ENCODE measurements at places on chromosomes 16 and 17. TPM values are rescaled to one million over a fixed set of nuclear protein-coding genes. Genes with fewer than 3 reads are reported as not detected.

Gene SCGB1C2
- not detected for polyA plus RNA-seq

GRCh38 chr17:45656527-45657181 is 127.5 kb upstream of the CRHR1 start:
- DNase-seq = no peak

- DNase-seq = no peak
These were observed 3.5 kb upstream of the CDC27 start for GRCh38 chr17:47192554-47192953.

DNA sequence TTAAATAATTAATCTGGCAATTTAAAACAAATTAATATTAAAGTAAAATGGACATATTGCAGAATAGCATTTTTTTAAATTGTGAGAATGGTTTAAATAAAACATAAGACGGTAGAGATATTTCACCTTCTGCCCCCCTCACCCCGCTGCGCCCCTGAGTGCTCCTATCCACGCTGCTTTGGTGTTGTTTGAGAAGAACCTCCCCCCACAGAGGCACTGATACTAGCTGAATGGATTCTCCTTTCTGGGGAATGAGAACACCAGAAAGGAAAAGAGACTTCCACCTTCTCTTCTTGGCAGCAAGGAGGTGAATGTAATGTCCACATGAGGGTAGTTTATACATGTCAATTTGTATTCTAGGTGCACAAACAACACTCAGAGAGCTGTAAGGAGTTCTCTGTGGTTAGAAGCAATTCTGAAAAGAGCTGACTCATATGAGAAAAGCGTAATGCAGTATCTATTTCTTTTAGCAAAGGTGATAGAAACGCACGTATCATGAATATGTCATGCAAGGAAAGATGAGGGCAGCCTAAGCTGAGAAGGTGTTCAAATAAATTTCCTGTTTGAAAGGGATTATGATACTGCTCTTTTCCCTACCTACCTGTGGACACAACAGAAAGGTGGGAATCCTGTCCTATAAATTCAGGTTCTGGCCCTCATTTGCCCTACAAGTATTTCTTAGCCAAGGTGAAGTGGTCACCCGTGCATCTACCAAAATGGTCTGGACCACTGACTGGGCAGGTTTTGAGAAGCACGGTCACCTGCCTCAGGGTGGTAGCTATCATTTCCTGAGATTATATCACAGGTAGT is 126.9 kb downstream of the PARN start:
- no peak for DNase-seq

GRCh38 chr16:69176033-69176800 is 10.7 kb upstream of the SNTB2 start:
- no peak for DNase-seq

Gene RASD1
- 0.92 TPM for polyA plus RNA-seq

DNA sequence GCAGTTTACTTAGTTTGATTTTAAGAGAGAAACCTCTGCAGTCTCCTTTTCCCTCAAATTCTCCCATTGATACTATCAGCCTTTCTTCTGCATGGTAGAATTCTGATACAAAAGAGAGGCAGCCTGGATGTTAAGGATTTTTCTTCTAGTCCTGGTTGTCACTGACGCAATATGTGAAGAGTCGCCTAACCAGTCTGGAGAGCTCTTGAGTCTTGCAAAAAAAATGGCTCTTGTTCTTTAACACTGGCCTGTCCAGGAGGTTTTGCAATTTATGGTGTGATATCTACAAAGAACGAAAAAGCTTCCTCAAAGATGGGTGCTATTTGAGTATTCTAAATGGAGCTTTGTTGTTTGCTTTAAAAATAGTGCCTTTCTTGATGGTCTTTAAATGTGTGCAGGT is 28.9 kb downstream of the COX10 start:
- DNase-seq = no peak

Gene CXCL16
- polyA plus RNA-seq = 14.1 TPM

DNA sequence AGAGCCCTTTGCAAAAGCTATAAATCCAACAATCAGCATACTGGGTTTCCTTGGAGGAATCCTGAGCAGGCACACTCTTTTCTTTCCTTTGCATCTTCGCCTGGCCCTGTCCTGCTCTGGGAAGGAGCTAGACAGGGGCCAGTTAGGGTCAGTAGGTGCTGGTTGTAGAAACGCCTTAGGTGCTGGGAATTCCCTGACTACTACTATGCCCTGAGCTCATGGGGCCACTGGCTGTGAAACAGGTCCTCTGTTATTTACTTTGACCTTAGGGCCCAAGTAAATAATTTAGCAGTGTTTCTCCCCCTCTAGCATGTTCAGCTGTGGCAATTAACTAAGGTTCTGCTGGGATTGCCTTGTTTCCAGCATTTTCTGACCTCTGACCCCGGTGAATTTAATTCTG is 15.8 kb upstream of the WSCD1 start:
- no peak for DNase-seq

DNA sequence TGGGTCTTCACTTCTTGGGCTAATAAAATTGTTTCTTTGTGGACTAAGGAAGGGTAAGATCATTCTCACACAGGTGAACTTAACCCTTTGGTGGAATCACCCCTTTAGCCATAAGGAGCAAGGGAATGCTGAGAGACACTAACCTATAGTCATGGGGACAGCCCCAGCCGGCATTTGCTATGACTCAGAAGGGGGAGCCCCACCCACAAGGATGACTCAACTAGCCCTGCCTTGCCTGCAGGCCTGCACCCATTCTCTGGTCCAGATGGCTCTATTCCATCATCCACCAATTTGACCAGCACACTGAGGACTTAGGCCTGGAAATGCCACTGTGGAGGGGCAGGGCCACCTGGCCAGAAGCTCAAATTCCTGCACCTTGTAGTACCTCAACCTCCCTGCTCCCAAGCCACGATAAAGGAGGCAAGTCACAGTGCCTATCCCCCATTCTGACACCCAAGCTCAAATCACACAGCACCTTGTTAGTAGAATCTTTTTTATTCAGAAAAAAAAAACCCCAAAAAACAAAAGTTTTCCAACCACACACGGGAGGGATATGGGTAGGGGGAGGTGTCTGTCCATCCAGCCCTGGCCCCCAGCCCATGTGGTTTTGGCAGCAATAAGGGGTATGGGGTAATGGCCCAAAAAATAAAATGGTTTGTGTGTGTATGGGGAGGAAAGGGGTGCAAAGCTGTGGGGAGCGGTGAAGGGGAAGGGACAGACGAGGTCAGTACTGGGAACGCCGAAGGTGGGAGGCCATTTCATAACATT is 3.0 kb downstream of the PFN1 start:
- DNase-seq = no peak

- peak; percentile 46 for DNase-seq
These were observed 12.3 kb downstream of the SMIM5 start for GRCh38 chr17:75645501-75645888.

DNA sequence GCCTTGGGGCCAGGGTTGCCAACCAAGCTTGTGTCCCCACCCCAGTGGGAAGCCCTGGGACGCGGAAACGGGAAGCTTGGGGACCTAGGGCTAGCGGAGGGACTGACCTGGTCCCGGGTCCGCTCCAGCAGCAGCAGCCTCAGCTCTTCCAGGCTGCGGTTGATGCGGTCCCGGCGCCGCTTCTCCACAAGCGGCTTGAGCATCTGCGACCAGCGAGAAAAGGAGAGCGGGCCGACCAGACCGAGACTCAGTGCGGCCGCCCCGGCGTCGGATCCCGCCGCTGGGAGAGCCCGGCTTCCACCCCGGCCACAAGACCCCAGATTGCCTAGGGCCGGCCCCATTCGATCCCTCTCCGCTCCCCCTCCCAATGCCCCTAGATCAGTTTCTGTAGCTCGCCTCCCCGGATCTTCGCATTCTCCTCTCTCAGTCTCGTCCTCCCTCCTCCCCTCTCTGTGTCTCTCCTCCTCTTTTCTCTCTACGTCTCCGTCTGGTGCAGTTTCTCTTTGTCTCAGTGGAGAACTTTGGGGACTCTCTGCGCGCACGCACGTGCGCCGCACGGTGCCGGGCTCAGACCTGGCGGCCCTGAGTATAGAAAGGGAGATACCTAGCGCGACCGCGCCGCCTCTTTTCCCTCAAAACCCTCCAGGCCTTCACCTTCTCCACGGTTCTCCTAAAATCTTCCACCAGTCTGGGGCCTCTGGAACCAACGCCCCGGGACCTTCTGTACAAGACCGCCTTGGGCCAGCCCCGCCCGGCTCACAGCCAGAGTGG is 797 bp downstream of the HES7 start:
- no peak for DNase-seq

Gene COTL1
- 123 TPM for polyA plus RNA-seq

Gene CYBA
- 158 TPM for polyA plus RNA-seq

DNA sequence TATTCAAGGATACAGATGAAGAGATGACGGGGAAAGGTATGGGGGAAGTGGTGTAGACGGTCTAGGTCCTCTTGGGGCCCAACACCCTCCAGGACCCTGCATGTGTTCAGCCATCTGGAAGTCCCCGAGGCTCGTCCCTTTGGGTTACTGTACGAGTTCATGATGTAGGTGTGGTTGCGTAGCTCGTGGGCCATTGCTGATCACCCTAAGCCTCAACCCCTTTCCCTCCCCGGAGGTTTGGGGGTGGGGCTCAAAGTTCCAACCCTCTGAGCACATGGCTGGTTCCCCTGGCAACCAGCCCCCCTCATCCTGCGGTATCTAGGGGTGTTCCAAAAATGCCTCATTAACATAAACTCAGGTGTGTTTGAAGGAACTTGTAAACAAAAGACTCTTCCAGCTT is 98.8 kb upstream of the METRNL start:
- DNase-seq = no peak

Gene PCTP
- polyA plus RNA-seq = 31.8 TPM

GRCh38 chr17:57668332-57668731 is 76.8 kb downstream of the CCDC182 start:
- DNase-seq = no peak

DNA sequence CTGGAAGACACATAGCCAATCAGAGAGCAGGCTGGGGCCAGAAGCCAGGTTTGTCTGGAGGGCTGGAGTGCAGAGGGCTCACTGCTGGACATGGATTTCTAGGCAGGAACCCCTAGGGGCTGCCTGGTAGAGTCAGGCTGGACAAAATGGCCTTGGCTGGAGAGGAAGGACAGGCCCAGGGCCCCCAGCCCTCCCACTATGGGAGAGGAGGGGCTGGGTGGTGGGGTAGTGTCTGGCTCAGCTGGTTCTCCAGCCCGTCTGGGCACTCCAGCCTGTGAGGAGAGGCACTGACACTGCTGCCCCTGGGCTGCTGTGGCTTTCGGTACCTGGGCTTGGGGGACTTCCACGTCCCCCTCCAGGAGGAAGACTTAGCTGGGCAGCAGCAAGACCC is 21.7 kb upstream of the DOK4 start:
- no peak for DNase-seq

GRCh38 chr17:59572301-59572924 is 7.0 kb downstream of the DHX40 start:
- DNase-seq = no peak

DNA sequence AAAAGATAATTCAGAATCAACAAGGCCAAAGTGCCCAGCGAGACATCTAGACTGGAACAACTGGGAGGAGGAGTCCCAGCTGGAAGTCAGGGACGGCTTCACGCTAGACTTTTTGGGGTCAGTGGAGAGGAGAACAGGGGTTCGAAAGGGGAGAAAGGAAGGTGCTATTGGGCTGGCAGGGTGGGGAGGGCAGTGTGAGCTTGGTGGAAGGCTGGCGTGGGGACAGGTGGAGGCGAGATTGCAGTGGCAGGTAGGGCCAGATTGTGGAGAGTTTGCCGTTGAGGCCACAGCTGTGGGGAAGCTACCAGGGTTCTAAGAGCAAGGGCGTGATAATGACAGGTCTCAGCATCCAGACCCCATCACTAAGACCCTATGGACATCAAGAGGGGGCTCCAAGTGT is 10.5 kb downstream of the SDK2 start:
- DNase-seq = no peak

DNA sequence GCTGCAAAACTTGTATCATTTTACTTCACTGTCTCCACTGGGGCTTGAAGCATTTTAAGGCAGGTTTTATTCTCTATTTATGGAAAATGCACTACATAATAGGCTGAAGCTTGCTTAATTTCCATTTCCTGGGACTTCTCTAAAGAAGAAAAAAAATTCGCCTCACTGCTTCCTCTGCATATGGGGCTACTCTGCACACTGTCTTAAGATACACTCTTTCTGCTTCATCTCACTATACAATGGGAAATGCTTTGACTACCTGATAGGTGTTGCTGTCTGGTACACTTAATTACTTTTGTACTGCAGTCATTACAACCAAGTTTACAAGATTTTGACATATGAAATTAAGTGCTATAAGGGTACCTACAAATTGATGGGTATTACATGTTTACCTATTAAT is 466.0 kb downstream of the KCNJ18 start:
- no peak for DNase-seq

DNA sequence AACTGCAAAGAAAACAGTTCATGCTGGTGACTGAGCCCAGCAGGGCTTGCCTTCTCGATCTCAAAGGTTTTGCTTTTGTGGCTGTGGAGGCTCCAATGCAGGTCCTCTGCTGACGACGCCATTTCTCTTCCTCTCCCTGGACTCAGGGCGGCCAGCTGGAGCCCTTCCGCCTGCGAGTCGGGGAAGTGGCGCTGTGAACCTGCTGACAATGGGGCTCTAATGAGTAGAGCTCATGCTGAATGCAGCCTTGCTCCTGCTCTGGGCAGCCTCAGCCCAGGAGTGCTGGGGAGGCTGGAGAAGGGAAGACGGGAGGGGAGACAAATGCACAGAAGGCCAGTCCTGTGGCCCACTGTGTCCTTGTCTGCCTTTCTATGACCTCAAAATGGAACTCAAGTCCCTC is 43.8 kb downstream of the VAC14 start:
- DNase-seq = no peak

Gene PRDM7
- 0.44 TPM for polyA plus RNA-seq

DNA sequence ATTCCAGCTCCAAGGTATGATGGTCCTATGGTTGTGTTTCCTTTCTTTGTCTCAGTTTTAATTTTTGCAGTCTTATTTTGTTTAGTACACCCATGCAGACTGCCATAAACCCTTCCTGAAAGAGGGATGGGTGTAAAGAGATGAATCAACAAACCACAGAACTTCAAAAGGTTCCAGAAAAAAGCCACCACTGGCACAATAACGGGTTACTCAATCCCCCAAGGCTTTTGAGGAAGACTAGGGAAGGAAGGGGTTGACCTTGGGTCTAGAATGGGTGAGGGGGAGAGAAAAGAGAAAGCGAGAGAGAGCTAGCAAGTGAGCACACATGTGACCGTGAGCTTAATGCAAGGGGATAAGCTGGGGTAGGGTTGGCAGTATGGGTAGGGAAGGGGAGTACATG is 168.1 kb downstream of the XYLT1 start:
- DNase-seq = no peak

DNA sequence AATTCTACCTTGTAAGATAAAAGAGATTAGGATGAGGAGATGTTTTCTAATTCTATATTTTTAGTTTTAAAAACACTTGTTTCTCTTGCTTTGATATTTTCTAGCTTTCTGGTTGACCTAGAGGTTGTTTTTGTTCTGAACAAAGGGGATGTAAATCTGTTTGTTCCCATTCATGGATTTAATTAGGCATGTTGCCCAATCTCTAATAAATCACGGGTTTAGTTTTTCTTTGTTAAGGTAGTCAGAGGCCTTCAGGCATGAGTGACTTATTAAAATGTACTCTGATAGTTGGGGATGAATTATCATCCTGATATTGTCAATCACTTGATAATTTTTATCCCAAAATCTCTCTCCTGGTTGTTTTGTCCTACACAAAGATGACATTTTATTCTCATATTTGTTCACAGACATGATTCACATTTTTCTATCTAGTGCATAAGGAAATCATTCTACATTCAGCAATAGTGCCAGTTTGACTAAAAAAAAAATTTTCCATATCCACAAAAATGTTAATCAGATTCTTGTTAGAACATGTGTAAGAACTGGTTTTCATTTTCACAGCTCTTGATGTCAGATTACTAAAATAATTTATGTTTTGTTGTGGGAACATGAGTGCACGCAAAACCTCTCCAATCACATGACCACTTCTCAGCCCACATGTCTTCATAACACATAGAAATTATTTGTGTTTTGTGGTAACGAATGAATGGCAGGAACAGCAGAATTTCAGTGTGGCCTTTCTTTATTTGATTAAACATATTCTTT is 95.7 kb upstream of the AKTIP start:
- no peak for DNase-seq

Gene GP1BA
- 2.1 TPM for polyA plus RNA-seq
